ENCODE measurements at places on chromosomes 3 and 15. TPM values are rescaled to one million over a fixed set of nuclear protein-coding genes. Genes with fewer than 3 reads are reported as not detected.

PPCDC gene
- total RNA-seq = 10.8 TPM

WDR49 gene
- not detected for total RNA-seq

RASGRF1 gene
- not detected for total RNA-seq

MNS1 gene
- 10.9 TPM for total RNA-seq

P2RY13 gene
- total RNA-seq = not detected

FSIP1 gene
- total RNA-seq = 2.0 TPM

CCNB2 gene
- 94.5 TPM for total RNA-seq

SPINK8 gene
- not detected for total RNA-seq

SLC9A9 gene
- total RNA-seq = 0.20 TPM

SCN11A gene
- not detected for total RNA-seq

IQCF5 gene
- not detected for total RNA-seq

HEMK1 gene
- 23.3 TPM for total RNA-seq

KLHL25 gene
- total RNA-seq = 9.3 TPM

SOX14 gene
- not detected for total RNA-seq

GOLGA8M gene
- 1.3 TPM for total RNA-seq

LRRIQ4 gene
- total RNA-seq = not detected

PSTPIP1 gene
- total RNA-seq = not detected

VGLL3 gene
- 11.7 TPM for total RNA-seq

MESP1 gene
- total RNA-seq = 8.9 TPM

ATP2B2 gene
- total RNA-seq = not detected

GLDN gene
- total RNA-seq = 0.30 TPM

IP6K2 gene
- 14.6 TPM for total RNA-seq

ATP8B4 gene
- not detected for total RNA-seq

ARMC8 gene
- total RNA-seq = 30.2 TPM

DUOX1 gene
- total RNA-seq = not detected

GPR149 gene
- total RNA-seq = not detected

OR5H6 gene
- not detected for total RNA-seq

BNIP2 gene
- 125 TPM for total RNA-seq

PLA2G4D gene
- not detected for total RNA-seq

TGM5 gene
- total RNA-seq = not detected

PIGZ gene
- total RNA-seq = not detected

TRPM1 gene
- total RNA-seq = not detected

PTH1R gene
- total RNA-seq = not detected

HTR3E gene
- not detected for total RNA-seq

CLDN16 gene
- total RNA-seq = not detected

CSK gene
- total RNA-seq = 57.2 TPM

SEMA6D gene
- total RNA-seq = 14.1 TPM

ITIH1 gene
- total RNA-seq = not detected

PLSCR4 gene
- 101 TPM for total RNA-seq

MEX3B gene
- total RNA-seq = 6.2 TPM

SPINT1 gene
- not detected for total RNA-seq

TLR9 gene
- not detected for total RNA-seq

RTP1 gene
- total RNA-seq = not detected

WDR82 gene
- 40.0 TPM for total RNA-seq

C3orf49 gene
- total RNA-seq = not detected

SLC22A13 gene
- not detected for total RNA-seq

GOLGA8J gene
- 0.07 TPM for total RNA-seq

GOLGA8O gene
- total RNA-seq = not detected

TPRG1 gene
- 0.16 TPM for total RNA-seq

MAP4 gene
- total RNA-seq = 46.2 TPM

FETUB gene
- not detected for total RNA-seq

UBE3A gene
- 42.3 TPM for total RNA-seq

SLC24A5 gene
- total RNA-seq = not detected

DNAJC19 gene
- total RNA-seq = 416 TPM
